ENCODE measurements at places on chromosomes 3 and 15.

DNA sequence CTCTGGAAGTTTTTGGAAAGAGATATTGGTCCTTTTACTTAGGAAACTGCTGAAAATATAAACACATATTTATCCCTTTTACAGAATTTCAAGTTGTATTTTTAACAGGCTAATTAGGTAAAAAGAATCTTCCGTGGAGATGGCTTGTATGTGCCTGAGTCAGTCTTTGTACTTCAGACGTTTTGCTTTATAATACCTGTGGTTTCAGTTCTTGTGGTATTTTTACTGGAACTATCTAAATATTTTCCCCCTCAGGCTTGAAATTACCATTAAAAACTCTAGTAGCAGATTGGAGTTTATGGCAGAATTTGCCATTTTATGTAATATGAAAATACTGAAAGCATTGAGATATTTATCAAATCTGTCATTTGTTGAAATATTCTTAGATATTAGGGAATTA is 151.6 kb upstream of the CGNL1 start:
- no peak for DNase-seq

DNA sequence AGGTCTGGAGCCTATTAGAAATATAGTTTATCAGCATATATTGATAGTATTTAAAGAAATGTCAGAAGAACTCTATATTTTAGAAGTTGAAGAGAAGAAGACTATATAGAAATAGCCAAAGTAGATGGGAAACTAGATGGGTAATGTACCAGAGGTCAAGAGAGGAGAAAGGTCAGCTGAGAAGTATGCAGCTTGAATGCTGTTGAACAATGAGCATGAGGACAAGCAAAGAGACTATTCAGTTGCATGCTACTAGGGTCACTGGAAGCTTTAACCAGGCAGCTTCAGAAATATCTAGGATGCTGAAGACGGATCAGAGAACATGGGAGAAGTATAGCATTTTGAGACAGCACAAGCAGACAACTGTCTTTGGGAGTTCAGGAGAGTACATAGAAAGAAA is 19.6 kb upstream of the TIPARP start:
- no peak for DNase-seq

DNA sequence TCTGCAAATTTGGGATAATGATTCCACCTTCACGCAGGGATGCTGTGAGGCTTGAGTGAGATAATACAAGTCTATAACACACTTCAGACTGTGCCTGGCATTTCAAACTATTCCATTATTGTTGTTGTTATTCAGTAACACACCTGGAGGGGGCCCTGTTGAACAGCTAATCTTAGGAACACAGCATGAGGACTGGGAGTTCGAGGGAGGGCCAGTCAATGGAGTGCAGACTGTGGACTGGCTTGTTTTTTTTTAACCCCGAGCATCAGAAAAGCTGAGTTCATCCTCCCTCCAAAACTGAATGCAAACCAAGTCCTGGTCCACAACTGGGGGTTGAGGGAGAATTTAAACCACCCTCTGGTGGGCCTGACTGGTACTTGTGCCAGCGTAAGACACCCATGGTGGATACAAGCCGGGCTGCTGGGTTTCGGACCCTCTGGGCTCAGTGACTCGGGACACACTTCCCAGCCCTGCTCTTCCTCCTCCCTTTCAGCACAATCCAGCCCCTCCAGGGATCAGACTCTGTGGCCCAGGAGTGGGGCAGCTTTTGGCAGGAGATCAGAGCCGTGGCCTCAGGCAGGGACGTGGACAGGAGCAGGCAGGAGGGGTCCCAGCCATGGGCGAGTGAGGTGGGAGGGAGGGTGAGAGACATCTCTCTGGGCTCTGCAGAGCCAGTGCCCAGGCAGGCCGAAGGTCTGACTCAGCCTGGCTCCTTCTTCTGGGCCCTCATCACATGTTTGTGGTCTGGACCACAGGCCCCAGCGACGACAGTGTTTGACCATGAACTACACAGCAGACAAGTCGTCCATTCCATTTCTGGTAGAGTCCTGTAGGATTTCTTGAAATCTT is 36.3 kb upstream of the MEX3B start:
- DNase-seq: no peak

GRCh38 chr15:90869601-90870353 is 1.4 kb downstream of the FURIN start:
- DNase-seq: no peak

DNA sequence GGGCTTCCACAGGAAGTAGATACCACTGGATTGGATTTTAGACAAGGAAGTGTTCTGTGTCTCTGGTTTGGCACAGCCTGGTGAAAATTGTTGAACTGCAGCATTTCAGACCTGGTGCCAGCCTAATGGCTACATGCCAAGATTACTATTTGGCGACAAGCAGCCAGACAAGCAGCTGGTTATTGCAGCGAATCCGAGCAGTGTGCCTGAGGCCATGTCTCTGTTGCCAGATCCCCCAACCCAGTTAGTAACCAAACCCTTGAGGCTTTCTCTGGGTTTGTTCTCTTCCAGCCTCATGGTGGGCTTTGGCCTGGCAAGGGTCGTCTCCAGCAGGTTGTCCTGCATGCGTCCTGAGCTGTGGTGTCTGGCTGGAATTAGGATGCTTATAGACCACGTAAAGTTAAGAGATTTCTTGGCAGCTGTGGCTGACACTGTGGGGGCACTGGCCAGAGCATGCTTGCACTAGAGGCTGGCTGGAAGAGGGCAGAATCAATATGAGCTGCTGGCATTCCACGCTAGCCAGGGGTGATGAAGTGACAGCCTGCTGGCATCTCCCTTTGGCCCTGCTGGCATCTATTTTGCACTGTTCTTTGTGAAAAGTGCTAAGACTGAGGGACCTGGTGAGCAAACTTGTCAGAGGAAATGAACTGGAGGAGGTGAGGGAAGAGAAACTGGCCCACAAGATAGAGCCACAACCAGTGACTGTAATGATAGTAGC is 172.6 kb downstream of the RBMS3 start:
- DNase-seq: no peak

DNA sequence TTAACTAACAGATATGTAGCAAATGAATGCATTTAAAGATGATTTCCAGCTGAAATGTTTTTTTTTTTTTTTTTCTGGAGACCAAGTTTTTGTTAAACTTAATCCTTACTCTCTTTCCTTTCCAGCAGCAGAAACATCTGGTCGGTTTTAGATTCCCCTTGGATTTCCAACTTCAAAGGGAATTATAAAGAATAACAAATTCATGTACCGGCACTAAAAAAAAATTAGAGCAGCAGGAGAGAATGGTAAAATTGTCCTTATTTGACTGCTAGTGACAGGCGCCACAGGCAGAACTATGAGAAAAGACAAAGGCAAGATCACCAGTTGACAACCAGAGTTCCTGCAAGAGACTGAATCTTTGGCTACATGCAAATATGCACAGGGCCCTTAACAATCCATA is 393.3 kb downstream of the TIGIT start:
- DNase-seq: no peak

GRCh38 chr15:82571722-82572222 is 31.5 kb upstream of the RPS17 start:
- no peak for DNase-seq

DNA sequence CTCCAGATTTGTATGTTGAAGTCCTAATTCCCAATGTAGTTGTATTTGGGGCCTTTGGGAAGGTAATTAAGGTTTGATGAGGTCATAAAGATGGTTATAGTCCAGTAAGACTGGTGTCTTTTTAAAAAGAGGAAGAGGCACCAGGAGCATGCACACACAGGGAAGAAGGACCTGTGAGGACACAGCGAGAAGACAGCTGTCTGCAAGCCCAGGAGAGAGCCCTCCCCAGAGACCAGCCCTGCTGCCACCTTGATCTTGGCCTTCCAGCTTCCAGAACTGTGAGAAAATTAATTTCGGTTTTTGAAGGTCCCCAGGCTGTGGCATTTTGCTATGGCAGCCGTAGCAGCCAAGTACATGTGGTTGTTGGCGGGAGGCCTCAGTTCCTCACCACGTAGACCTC is 32.8 kb upstream of the TSEN2 start:
- DNase-seq: no peak

DNA sequence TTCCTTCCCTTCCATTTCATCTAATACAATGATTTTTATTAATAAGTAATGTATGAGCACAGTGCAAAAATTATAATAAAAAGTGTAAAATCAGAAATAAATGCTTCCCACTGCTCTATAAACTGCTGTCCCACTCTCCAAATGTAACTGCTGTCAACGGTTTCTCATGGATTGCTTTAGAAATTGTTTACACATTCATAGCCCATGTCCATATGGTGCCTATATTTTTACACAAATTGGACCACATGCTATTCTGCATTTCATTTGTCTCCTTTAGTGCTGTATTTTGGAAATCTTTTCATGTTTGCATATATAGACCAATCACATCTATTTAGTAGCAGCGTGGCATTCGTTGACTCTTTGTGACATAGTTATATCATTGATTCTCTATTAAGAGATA is 164.7 kb upstream of the SLCO3A1 start:
- no peak for DNase-seq

GRCh38 chr3:46668116-46668515 is 25.4 kb downstream of the ALS2CL start:
- DNase-seq: no peak

DNA sequence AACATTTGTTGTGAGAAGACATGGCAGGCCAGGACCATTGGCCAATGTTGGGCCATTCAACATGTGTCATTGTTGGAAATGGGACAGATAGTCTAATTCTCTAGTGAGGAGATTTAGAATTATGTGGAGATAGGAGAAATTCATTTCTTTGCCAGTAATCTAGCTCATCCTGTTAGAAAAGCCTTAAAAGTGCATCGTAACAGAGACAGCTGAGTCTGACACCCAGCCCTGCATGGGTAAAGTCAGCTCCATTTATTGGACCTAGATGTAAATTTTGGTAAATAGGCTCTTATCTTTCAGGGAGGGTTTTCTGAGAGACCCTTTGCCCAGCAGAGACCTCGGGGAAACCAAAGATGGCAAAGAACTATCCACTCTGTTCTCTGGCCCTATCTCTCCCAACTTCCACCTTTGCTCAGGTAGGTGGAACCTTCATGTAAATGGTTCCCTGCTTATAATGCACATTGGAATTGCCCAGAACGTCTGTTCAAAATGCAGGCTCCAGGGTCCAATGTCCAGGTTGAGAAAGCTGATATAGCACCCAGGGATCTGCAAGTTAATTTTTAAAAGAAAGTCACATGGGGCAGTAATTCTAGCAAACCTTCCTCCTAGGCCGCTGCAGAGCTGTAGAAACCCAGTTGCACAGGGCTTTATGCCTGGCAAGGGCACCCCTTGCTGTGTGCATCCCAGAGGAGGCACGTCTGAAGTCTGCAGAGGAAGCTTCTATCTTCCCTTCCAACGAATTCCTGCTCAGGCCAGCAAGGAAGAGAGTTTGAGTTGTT is 365.9 kb upstream of the PROK2 start:
- no peak for DNase-seq

GRCh38 chr3:16150285-16150684 is 24.2 kb upstream of the GALNT15 start:
- no peak for DNase-seq

DNA sequence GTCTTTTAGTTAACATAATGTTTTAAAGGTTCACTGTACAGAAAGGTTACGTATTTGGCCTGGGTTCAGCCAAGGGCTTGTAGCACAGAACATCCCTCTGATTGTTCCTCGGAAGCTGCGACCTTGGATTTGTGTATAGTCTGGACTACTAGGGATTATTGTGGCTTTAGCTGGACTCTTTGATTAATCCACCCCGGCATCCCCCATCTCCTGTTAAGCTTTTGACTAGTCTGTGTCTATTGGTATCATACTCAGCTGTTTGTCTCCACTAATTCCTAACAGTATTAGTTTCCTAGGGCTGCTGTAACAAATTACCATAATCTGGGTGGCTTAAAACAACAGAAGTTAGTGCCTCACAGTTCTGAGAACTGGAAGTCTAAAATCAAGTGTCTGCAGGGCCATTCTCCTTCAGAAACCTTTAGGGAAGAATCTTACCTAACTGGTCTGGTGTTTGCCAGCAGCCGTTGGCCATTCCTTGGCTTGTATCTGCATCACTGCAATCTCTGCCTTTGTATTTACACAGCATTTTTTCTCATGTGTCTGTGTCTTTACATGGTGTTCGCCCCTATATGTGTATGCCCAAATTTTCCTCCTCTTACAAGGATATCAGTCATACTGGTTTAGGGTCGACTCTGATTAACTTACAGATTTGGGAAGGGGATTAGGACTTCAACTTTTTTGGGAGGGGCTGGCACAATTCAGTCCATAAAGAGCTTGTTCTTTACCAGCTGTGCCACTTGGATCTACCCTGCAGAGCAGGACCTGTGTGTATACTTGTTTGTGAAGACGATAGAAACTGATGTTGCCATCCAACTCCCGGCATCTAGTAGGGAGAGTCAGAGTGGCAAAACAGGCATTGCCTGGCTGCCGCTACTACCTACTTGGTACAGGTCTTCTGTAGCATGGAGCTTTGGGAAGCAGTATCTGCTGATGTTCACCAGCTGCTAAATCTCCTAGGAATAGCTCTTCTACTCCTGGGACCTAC is 117.8 kb downstream of the UBE2E2 start:
- no peak for DNase-seq

- DNase-seq: no peak
These were observed 149.5 kb downstream of the PLCH1 start for GRCh38 chr3:155595371-155595770.

- DNase-seq: no peak
These were observed 164.3 kb upstream of the LPP start for GRCh38 chr3:187989575-187990153.

GRCh38 chr3:6250167-6250566 is 610.7 kb upstream of the GRM7 start:
- DNase-seq: no peak

DNA sequence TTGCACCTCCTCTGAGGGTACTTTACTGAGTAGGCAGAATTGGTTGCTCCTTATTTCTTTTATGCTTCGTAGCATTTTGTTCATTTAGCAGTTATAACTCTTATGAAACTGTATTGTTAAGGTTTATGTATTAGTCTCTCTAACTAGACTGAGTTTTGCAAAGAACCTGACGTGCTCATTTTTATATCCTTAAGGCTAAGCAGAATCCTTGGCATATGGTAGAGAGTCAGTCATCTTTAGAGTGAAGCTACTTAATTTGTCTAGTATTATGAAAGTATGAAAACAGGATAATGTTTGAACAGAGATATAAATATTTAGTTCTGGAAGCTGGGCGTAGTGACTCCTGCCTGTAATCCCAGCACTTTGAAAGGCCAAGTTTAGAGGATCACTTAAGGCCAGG is 20.1 kb downstream of the CRYBG3 start:
- DNase-seq: no peak

DNA sequence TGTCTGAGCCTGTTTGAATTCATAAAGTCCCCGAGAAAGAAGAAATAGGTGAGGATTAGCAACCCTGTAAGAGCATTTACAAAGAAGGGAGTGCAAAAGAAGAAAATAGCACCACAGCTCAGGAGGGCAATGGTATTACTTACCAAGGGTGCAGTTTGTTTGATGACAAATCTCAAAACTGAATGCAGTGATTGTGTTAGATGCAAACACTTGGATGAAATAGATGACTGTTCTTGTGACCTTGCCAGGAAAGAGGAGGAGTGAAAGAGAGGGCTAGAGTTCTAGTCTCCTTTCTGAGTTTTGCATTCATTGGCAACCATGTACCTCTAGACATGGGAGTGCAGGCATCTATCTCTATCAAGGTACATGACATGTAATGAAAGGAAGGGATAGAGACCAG is 1030.8 kb upstream of the CFAP20DC start:
- DNase-seq: no peak

Measured in activated naive CD4-positive, alpha-beta T cell (primary cell).